ENCODE measurements at places on chromosomes 1 and 21. TPM values are rescaled to one million over a fixed set of nuclear protein-coding genes. Genes with fewer than 3 reads are reported as not detected.

Gene ACBD6
- 68.0 TPM for polyA plus RNA-seq

Gene DARS2
- 15.9 TPM for polyA plus RNA-seq

Gene AMY1A
- not detected for polyA plus RNA-seq

Gene H6PD
- 22.1 TPM for polyA plus RNA-seq

Gene KCNH1
- 3.9 TPM for polyA plus RNA-seq

Gene NTNG1
- 24.5 TPM for polyA plus RNA-seq

Data from spinal cord (tissue), 10 donors.